NCI-H1092 treated with DMSO at 0.1 percent for 48 hours (cell line): ENCODE measurements at places on chromosomes 3 and 15.
A peak's percentile ranks its signal among the peaks of the same experiment; 100 is the strongest.

- no peak for DNase-seq
Measured at GRCh38 chr3:110479731-110480130, 591.9 kb upstream of the NECTIN3 start.

- no peak for DNase-seq
Measured at GRCh38 chr3:194572143-194572789, 61.0 kb downstream of the TMEM44 start.

GRCh38 chr3:172808969-172809546 is 58.5 kb downstream of the ECT2 start:
- DNase-seq: peak; percentile 35

GRCh38 chr15:100707229-100707628 is 104.8 kb downstream of the ASB7 start:
- DNase-seq: no peak

- DNase-seq: no peak
Measured at GRCh38 chr3:121627622-121628021, 33.1 kb downstream of the HCLS1 start.

- DNase-seq: no peak
Measured at GRCh38 chr3:39158148-39158715, 4.8 kb upstream of the CSRNP1 start.

DNA sequence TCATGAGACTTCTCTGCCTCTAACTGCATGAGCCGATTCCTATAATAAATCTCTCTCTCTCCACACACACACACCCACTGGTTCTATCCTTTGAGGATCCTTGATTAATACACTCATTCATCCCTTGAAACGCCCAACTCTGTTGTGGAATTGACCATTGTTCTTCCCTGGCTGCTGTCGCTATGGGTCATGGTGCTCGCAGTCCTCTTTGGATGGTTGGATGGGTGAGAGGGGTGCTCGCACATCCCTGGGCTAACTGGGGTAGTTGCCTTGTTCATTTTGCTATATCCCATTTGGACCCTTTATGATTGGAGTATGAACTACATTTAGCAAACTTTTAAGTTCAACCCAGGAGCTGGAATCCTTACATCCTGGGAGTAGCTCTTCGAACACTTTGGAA is 33.9 kb upstream of the MYZAP start:
- DNase-seq: no peak
